ENCODE measurements at places on chromosomes 12 and 14. TPM values are rescaled to one million over a fixed set of nuclear protein-coding genes. Genes with fewer than 3 reads are reported as not detected.

The TOMM20L gene
- not detected for total RNA-seq

The FOXN4 gene
- 0.52 TPM for total RNA-seq

The LALBA gene
- not detected for total RNA-seq

The ZNF891 gene
- total RNA-seq: 0.02 TPM

The TRIM9 gene
- total RNA-seq: 4.6 TPM

The MMP14 gene
- 17.8 TPM for total RNA-seq

DNA sequence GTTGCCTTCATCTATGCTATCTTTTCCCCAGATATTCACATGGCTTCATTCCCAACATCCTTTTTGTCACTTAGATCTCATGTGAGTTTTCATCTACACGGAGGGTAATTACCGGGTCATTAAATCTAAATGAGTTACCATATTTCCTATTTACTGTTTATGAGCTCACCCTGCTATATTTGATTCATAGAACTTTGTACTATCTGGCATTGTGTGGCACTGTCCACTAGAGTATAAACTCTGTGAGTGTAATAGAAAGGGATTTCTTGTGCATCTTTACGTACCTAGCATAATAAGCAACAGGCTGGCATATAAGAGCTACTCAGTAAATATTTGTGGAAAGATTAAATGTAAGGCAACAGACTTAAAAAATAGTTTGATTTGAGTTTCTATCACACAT, 86.1 kb upstream of the LMO3 start:
- DNase-seq: no peak

GRCh38 chr12:43964033-43964432, 128.2 kb downstream of the TMEM117 start:
- no peak for DNase-seq

DNA sequence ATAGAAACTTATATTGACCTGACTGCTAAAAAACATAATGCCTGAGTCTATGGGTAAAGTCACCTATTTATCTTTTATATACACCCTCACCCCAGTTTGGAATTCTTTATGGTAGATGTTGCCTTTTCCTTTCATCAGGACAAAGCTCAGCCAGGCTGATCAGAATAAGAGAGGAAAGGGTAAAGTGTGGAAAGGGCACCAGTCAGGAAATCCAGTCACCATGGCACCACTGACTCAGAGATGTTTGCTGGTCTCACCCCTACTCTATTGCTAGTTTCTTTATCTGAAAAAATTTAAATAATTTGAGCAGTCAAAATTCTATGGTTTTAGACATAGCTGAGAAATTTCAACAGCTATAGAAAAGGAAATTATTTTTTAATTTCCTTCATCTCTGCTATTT, 49.2 kb upstream of the SSTR1 start:
- DNase-seq: no peak

DNA sequence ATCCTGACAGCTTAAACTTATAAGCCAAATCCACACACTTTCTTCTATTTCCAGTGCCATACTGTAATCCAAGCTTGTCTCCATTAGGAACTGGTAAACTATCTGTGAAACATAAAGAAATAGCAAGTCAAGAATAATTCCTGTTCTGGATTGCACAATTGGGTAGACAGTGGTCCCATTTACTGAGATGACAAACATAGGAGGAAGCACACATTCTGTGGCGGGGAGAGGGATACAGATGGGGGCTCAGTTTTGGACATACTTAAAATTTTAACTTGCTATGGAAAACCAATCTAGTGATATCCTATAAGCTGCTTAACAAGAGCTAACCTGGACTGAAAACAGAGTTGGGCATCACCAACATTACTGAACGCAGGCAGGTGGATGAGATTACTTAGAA, 16.3 kb downstream of the MAP4K5 start:
- DNase-seq: no peak

- DNase-seq: peak; percentile 59
Measured at GRCh38 chr12:52442600-52443061, 8.5 kb upstream of the KRT75 start.

DNA sequence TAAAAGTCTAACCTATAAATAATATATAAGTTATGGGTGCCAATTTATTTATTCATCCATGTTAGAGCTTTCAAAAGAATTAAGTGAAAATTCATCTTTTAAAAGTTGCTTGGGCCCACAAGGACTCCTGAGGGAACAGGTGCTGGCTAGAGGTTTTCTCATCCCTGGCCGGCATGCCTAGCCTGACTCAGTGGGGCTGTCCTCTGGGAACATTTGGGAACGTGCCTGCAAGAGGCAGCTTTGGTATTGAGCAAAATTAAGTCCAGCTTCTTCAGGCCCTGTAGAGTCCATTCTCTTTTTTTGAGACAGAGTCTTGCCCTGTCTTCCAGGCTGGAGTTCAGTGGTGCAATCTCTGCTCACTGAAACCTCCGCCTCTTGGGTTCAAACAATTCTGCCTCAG, 44.7 kb downstream of the SPTB start:
- no peak for DNase-seq

- DNase-seq: no peak
Measured at GRCh38 chr14:99195602-99196309, 76.2 kb downstream of the BCL11B start.

- DNase-seq: no peak
Measured at GRCh38 chr14:76773188-76773885, 12.1 kb downstream of the VASH1 start.

DNA sequence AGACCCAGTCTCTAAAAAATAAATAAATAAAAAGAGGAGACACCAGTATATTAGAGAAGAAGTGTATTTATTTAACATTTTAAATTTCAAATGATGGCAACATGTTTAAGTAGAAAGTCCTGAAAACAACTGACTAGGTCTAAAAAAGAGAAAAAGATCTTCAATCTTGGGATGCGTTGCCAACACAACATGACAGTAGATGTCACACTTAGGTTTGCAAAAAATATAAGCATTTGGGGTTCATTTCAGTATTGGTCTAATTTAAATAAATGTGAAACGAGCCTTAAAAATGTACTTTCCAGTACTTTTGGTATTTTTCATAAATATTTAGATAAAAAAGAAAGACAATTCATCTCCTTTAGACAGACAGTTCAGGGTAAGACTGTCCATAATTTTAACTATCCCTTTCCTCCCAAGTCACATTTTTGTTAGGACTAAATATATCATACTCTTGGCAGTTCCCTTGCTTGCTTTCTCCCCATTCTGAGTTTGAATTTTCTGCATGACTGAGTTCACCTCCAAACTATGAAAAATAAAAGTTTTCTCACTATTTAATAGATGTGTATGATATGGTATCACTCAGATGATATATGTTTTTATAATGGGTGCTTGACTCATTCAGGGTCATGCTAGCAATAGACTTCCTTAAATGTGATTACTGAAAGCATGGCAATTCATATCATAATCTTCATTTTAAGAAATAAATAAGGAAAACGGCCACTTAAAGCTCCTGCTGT, 4.3 kb downstream of the C14orf93 start:
- DNase-seq: no peak

- no peak for DNase-seq
Measured at GRCh38 chr12:103640410-103640809, 53.3 kb downstream of the STAB2 start.

DNA sequence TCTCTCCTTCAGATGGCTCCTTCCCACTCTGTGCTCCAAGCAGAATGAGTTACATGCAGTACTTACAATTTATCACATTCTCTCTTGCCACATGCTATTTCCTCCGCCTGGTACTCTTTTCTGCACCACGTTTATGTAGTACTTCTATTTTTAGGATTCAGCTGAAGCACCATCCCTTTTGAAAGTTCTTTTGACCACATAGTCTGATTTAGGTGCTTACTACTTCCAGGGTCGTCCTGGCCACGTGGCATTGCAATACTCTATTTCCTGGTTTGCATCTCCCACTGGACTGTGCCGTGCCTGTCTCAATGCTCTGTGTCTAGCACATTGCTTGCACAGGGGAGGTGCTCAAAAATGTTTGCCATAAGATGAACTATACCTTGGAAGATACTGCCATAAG, 16.3 kb upstream of the TBC1D30 start:
- DNase-seq: no peak

- DNase-seq: no peak
Measured at GRCh38 chr12:93636708-93637107, 40.5 kb upstream of the CRADD start.

GRCh38 chr14:54550514-54550913, 16.4 kb upstream of the SAMD4A start:
- DNase-seq: no peak

DNA sequence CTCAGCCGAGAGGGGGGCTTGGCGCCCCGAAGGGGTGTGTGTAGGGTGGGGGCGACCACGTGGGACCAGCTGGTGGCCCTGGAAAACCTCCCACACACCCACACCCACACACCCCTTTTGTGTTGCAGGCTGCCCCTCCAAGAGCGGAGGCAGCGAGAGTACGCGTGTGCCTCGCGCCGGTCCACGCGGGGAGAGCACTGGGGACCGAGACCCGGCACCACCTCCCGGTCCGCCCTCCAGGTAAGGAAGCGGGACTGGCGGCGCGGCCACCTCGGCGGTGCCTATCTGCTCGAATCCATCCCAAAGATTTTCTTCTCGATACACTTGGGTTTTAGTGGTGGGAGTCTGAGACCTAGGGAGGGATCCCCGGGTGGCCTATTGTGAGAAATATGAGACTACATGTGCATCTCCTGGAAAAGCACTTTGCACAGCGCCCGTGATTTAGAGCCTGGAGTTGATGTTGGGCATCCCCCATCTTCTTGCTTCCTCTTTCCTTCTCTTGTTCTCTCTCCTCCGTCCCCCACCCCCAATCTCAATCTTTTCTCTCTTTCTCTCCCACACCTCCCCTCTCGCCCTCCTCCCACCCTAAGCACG, 393 bp downstream of the SYT1 start:
- no peak for DNase-seq

DNA sequence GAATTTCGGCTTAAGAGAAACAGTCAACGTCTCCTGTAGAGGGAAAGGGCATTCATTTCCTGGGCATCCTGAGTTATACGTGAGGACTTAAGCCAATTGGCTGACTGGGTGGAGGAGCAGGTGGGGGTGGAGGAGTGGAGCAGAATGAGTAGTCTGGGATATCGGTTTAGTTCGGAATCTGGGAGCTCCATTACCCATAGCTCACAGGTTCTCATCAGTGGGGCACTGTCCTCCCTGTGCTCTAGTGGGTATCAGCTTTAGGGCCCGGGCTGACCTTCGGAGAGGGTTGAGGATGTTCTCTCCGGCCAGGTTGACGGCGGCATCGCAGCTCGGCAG, 704 bp downstream of the SDR39U1 start:
- no peak for DNase-seq

DNA sequence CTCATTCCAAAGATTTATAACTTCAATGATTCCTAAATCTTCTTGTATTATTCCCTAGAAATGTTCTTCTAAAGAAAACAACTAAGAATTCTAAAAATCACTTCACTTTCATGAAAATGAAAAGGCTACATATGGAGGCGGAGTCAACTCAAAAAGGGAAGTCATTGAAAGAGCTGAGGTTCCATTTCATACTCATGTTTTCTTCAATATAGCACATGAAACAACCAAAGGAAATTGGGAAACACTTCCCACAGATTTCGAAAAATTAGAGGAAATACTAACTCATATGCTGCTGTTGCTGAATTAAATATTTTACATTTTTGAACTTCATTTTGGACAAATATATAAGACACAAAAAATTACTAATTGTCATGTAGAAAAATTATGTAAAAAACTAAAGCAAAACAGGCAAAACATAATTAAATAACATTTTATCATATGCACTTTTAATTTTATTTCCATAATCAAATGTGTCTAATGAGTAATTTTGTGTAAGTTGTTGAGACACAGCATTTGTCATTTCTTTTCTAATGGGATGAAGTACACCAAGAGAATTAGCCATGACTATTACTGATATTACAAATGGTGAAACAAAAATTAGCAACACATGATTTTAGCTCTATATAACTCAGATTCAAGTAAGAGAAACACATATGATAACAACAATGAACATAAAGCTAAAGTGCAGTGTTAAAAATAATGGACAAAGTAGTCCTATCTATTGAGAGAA, at the start of gene CD163:
Gene CD163, minus strand, starts transcription at position 92 of the 730 bp plus-strand sequence. Its CDS starts 87 bp downstream, at position 5.
- DNase-seq: no peak

GRCh38 chr12:82593901-82594396, 92.8 kb upstream of the TMTC2 start:
- no peak for DNase-seq

DNA sequence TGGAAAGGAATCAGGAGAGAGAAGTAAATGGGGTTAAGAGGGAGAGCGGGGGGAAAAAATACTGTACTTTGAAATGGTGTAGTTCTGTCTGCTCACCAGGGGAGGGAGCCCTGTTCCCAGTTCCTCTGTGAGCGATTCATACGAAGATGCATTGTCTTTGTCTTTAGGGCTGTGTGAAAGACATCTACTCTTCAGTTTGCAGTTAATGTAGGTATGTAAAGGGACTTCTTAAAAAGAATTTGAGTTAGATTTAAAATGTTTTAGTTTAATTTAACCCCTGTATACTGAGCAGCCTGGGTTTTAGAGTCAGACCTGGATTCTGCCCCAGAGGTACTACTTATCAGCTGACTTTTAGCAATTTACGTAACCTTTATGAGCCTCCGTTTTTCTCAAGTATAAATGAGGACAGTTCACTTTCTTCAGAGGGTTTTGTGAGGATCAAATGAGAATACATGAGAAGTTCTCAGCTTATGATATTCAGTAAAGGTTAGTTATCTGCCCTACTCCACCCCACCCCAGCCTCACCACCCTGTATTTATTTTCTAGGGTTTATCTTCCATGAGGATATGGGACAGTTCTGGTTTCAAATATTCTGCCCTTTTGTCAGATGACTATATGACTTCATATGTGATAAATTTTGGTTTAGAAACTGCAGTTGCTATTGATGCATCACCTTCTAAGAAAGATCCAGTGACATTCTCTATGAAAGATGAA, 82.5 kb upstream of the EVL start:
- DNase-seq: peak; percentile 34

DNA sequence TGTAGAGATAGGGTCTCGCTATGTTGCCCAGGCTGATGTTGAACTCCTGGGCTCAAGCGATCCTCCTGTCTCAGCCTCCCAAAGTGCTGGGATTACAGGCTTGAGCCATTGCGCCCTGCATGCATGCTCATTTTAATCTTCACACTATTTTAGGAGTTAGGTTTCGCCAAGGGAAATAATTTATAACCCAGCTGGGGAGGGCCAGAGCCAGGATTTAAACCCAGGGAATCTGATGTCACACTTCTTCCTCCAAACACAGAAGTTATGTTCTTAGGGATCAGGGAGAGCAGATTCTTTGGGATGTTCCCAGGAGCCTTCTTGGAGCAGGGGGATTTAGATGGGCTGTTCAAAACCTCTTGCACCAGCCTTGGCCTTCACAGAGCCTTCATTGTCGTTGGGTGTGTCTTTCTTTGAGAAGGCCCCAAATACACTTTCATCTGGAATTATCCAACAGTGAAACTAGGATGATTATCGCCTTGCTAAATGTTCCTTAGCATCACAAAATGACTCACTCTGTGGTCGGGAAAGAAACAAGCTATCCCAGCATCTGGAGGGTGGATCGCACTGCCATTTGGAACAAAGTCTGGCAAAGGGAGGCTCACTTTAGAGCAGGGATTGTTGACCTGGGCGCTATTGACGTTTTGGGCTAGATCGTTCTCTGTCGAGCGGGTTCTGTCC, 8.2 kb upstream of the PPP1CC start:
- no peak for DNase-seq

- no peak for DNase-seq
Measured at GRCh38 chr12:119864591-119864990, 12.5 kb downstream of the CIT start.

GRCh38 chr12:5612556-5613410, 180.9 kb downstream of the NTF3 start:
- no peak for DNase-seq
